Thymus (tissue), 14 donors: ENCODE measurements at places on chromosomes 1 and 21. TPM values are rescaled to one million over a fixed set of nuclear protein-coding genes. Genes with fewer than 3 reads are reported as not detected.

- DNase-seq, result no peak
Observed at GRCh38 chr1:220363196-220363837, 91.1 kb upstream of the RAB3GAP2 start.

- no peak for DNase-seq
Observed at GRCh38 chr1:198693321-198693720, 54.5 kb downstream of the PTPRC start.

DNA sequence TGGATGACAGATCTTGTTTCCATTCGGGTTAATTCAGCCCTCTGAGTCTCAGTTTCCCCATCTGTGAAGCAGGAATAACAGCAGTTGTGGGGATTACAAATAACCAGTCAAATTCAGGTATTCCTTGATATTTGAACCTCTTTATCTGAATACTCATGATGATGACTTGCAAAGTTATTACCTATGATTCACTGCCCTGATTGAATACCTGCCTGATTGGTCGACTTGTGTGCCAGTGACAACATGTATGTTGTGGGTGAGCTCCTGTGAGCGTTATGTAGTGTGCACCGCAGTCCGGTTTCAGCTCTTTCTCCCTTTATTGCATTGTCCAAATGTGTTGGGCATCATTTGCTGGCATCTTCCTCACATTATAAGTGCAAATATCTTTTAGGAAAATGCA is 9.5 kb upstream of the TMEM61 start:
- no peak for DNase-seq

DNA sequence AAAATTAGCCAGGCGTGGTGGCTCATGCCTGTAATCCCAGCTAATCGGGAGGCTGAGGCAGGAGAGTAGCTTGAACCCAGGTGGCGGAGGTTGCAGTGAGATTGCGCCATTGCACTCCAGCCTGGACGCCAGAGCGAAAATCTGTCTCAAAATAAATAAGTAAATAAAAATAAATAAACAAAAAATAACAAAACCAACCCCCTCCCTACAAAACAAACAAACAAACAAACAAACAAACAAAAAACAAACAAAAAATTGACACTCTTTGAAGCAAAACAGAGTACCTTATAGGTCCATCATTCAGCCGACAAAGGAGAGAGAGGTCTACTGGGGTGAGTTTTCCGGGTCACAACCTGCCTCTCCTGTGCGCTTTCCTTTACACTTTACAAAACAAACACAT is 5.4 kb upstream of the KDF1 start:
- no peak for DNase-seq

GRCh38 chr1:32393136-32393535 is 1.1 kb downstream of the BSDC1 start:
- no peak for DNase-seq

- no peak for DNase-seq
Observed at GRCh38 chr1:83053446-83053845, 945.5 kb downstream of the TTLL7 start.

DNA sequence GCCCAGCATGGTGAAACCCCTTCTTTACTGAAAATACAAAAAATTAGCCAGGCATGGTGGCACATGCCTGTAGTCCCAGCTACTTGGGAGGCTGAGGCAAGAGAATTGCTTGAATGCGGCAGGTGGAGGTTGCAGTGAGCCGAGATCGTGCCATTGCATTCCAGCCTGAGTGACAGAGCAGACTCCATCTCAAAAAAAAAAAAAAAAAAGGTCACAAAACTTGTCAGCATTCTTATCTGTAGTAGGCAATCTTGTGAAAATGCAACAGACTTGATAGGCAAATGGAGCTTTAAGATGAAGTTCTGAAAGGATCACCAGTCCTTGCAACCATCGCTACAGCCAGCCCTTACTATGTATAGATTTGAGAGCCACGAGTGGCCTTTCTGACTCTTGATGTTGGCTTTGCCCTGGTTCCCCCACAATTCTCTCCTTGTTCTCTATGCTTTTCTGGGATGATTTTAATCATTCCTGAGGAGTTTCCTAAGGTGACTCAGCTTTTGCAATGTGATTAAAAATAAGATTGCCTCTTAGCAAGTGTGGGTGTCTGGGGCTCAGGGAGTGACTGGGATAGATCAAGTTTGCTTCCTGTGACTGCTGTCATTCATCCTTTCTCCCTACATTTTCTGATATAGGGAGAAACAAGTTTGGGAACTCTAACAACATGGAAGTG is 7.1 kb upstream of the MAP1LC3C start:
- no peak for DNase-seq

- DNase-seq, result no peak
Observed at GRCh38 chr1:17636612-17637011, 97.1 kb downstream of the ARHGEF10L start.

DNA sequence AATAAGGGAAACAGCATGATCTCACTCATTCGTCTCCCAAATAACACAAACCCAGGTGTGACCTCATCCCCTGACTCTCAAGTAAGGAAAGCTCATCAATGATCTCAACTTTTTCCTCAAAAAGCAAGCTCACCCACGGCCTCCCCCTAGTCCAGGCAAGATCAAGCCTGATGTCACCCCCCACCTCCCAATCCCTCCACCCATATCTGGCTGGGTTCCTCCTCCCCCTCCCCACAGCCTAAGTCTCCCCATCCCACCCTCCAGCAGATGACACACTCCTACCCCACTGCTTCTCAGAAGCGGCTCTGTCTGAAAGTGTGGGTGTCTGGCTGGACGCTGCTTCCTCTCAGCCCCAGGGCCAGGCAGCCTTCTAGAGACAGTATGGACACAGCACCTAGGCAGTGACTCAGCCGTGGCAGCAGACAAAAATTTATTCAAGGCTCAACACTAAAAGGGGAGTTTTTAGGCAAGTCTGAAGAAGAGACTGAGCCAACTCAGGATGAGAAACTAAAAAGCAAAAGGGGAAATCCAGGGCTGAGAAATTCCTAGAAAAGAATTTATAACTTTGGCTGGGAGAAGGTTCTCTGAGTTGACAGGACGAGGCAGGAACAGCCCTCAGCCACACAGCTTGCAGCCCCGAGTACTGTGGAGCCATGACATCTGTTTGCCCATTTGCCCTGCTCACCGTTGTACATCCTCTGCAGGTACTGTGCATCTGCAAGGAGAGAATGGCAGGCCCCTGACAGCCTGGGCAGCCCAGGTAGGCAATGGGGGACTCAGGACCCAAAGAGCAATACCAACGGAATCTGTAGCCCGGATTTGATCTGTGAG is 81.6 kb upstream of the LRRC8D start:
- no peak for DNase-seq

DNA sequence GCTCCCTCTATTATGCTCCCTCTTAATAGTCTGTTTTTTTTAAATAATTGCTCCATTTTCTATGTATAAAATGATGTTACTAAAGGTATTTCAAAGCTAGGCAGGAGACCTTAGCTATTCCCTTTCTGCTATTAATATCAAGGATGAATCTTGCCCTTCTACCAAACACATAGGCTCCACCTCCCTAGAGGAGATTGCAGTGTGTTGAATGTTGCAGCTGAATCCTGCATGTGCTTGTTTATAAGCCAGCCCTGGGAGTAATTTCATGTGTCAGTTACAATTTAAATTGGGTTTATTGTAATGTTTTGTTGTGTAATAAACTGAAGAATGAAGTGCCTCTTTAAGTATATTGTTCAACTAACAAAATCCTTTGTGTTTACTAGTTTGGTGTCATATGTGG is 66.0 kb downstream of the TMEM200B start:
- no peak for DNase-seq

- DNase-seq, result peak; percentile 77
Observed at GRCh38 chr1:109248797-109249629, at the start of gene CELSR2. CELSR2 (plus strand) TSS chr1:109249539; CDS start chr1:109250080, 541 bp downstream.

DNA sequence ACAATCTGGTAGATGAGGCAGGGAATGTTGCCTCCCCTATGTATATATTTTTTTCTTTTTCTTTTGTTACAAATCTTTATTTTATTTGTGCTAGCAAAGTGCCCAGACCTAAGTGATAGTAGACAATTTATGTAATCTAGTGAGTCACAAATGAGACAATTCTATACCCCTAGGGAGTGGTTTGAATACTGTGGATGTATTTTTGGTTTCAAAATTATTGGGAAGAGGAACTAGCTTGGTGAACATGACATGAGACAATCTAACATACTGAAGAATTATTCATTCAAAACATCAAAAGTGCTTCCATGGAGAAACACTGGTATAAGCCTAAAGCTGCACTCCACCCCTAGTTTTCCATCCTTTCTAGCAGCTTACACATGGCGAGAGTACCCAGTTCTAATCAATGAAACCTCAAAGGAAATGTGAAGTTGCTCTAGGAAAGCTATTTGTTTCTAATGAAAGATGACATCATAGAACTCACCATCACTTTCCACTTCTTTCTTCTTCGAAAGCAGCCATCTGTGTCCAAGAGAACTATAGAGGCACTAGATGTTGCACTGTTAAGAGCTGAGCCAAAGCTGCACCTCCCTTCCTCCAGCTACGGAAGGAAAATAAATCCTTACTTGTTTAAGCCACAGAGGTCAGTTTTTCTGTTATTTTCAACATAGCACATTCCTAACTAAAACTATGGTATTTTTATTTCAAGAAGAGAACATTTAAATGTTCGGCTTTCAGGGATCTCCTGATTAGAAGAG is 764.6 kb downstream of the LTN1 start:
- DNase-seq, result no peak

GRCh38 chr1:76867342-76868130 is at the start of gene ST6GALNAC5:
ST6GALNAC5 (plus strand) TSS chr1:76867480.
- no peak for DNase-seq

- DNase-seq, result no peak
Observed at GRCh38 chr1:1237874-1238701, 6.1 kb downstream of the B3GALT6 start.

DNA sequence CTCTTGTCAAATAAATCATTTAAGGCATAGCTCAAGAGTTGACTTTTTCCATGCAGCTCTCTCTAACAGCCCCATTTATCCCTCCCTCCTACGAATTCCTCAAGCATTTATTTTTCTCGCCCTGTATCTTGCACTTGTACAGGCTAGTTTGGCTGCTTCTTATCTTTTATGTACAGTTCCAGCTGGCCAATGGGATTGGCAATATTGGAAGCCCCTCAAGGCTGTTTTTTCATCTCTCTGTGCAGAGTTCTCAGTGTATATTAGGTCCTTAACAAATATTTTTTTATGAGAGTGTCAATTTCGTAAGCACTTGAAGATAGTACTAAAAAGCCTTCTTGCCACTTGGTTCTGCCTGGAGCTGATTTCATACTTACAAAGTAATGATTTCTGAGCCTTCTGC is 356.0 kb downstream of the ST6GALNAC3 start:
- no peak for DNase-seq

- no peak for DNase-seq
Observed at GRCh38 chr21:45080639-45081414, 6.4 kb downstream of the ADARB1 start.

DNA sequence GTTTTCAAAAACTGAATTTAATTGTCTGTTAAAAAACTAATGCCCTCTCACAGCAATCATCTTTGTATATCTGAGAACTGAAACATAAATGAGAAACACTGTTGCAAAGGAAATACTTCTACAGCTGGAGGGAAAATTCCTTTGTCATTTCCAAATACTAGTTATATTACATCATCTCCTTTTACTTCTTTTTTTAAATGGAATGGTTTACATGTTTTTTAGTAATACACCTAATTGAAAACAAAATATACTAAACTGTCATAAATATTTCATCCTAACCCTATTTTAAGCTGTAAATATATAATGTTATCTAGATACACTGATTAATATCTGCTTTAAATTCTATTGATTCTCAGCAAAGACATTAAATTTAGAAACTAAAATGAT is 19.1 kb downstream of the CDC42BPA start:
- no peak for DNase-seq

GRCh38 chr21:36504067-36505058 is 24.4 kb upstream of the CLDN14 start:
- peak; percentile 43 for DNase-seq

GRCh38 chr1:111354584-111354983 is 63.9 kb downstream of the CHIA start:
- no peak for DNase-seq

DNA sequence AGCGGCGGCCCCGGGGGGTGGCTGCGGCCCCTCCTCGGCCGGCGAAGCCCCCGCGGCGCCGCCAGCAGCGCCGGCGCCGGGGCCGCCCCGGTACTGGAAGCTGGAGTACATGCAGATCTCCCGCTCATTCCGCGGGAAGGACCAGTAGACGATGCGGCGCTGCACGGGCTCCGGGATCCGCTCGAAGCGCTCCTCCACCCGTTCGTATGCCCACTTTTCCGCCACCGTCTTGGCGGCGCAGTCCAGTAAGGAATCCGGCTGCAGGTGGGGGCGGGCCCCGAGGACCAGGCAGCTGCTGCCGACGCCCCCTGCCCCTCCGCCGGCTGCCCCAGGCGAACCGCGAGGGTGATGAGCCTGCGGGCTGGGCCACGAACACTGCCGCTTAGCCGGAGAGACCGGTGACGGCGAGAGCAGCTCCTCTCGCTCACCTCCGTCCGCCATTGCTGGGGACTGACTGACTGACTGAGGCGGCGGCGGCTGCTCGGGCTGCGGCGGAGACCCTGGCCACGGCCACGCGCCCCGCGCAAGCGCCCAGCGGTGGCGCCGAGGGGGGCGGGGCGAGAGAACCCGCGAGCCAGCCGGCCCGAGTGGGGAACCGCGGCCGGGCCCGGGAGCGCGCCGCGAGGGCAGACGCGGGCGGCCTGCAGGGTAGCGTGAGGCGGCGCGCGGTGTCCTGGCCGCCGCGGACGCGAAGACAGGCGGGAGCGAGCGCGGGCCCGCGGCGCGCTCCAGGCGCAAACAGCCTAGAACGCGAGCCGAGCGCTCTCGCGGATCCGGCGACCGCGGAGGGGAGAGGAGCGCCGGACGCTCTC is at the start of gene ZSWIM5:
ZSWIM5 (minus strand) TSS at position 696 of the 812 bp plus-strand sequence; CDS start at position 441, 255 bp downstream.
- DNase-seq, result no peak

DNA sequence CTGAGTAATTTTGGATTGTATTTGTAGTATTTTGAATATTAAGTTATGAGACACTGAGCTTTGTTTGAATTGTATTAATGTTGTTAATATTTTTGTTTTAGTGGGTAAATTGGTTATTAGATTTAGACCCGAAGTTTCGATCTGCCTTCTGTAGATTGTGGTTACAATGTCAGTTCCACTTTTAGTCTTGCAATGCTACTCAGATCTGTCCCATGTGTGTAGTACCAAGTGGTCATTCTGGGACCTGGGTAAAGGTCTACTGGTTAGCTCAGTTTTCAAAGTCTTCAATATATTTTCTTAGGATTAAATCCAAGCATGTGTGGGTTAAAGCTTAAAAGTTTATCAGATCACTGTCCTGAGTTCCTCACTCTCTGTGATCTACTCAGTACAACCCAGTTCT is 346.5 kb upstream of the PROX1 start:
- DNase-seq, result no peak

GRCh38 chr1:118149799-118150198 is 35.2 kb downstream of the SPAG17 start:
- no peak for DNase-seq

The PKN2 gene
- 27.5 TPM for total RNA-seq

The LMO4 gene
- total RNA-seq, result 42.5 TPM

The PDIK1L gene
- 11.9 TPM for total RNA-seq

The F11R gene
- 28.3 TPM for total RNA-seq

The RGS13 gene
- total RNA-seq, result 0.28 TPM

The PLA2G2F gene
- total RNA-seq, result 0.47 TPM

The SLC26A9 gene
- 0.09 TPM for total RNA-seq

The GPR25 gene
- 0.05 TPM for total RNA-seq

The NIBAN1 gene
- 14.3 TPM for total RNA-seq

The ARTN gene
- 0.19 TPM for total RNA-seq
